GM23338 (cell line): ENCODE measurements at places on chromosomes 11 and 22.

DNA sequence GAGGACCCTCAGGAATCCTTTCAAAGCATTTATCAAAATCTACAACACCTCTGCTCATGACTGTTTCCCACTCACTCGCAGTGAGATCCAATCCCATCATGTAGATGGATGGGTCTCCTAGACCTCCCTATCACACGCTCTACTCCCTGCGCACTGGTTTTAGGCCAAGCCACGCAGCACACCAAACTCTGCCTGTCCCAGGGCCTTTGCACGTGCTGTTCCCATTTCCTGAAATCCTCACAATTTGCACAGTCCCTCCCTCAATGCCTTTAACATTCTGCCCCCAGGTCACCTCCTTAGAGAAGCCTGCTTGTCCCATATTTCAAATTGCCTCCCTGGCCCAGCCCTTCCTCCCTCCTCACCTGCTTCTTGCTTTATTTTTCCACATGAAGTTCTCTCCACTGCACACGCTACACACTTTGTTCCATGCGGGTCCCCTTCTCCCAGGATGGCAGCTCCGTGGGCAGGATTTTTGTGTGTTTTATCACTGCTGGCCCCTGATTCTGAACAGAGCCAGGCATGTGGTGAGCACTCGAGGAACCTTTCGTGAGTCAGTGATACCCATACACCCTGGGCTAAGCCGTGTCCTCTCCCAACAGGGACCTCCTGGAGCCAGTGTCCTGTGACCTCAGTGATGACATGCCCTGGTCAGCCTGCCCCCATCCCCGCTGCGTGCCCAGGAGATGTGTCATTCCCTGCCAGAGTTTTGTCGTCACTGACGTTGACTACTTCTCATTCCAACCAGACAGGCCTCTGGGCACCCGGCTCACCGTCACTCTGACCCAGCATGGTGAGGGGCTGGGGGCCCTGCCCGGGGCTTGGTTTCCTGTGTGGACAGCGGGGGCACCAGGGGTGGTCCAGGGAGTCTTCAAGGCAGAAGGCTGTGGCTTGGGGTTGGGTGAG lies 12.2 kb downstream of the CSF2RB start:
- DNase-seq: no peak

- no peak for DNase-seq
These were observed 78.9 kb downstream of the FLI1 start for GRCh38 chr11:128772814-128773213.

GRCh38 chr11:76164861-76165751 lies 41.2 kb downstream of the WNT11 start:
- no peak for DNase-seq

GRCh38 chr22:25126510-25126909 lies 73.1 kb upstream of the CRYBB3 start:
- DNase-seq: no peak

DNA sequence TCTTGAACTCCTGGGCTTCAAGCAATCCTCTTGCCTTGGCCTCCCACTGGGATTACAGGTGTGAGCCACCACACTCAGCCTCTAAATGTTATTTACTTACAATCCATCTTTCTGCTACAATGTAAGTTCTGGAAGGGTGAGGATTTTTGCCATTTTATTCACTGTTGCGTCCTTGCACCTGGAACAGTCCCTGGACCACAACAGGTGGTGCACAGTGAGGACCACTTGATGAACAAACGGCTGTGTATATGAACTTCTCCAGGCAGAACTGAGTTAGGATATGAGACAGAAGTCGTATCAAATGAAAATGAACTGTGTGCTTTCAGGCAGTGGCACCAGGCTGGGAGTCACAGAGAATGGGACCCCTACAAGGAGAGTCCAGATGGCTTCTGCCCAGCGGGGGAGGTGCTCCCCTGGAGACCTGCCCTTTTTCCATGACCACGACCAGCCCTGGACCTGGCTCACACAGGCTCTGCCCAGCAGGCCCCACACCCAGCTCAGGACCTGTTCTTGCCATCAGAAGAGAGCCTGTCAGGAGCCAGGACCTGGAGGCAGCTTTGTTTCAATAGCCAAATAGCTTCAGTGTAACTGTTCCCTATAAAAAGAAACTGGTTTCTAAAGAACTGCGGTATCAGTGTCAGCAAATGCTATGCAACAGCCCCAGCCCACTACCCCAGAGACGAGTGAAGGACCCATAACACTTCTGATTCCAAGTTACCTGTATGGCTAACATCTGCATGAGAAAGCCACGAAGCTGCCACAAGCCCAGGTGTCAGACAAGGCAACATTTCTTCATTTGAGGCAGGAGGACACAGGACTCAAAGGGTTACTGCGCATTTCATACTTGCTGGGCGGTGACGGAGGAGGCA lies 104.9 kb downstream of the MICAL3 start:
- peak; percentile 48 for DNase-seq

DNA sequence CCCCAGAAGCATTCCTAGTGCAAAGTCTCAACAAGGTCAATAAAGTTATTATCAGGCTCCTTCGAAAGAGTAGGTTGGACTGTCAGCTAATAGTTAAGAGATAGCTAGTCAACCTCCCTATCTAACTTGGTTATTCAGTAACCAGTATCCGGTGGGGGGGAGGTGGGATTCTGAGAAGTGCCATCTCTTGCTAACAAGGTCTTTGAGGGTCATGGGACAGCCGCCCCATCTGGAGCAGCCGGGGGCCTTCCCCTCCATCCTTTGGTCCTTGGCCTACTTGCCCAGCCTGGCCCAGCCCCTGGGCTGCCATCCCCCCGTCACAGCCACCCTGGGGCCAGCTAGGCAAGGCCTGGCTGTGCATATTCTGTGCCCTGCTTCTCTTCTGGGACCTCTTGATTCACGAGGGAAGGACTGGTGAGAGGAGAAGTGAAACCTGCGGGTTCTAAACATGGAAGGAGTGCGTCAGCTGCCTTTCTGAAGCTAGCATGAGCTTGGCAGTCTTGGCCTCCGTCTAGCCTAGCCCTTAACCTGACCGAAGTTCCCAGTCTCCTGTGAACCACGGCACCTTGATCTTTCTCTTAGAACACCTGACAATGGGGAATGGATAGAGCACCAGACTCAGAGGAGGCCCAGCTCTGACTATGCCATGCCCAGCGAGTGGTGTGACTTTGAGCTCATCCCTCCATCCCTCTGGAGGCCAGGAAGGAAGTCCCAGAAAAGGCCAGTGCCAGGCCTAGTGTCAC lies 9.3 kb downstream of the SLC37A2 start:
- DNase-seq: no peak

DNA sequence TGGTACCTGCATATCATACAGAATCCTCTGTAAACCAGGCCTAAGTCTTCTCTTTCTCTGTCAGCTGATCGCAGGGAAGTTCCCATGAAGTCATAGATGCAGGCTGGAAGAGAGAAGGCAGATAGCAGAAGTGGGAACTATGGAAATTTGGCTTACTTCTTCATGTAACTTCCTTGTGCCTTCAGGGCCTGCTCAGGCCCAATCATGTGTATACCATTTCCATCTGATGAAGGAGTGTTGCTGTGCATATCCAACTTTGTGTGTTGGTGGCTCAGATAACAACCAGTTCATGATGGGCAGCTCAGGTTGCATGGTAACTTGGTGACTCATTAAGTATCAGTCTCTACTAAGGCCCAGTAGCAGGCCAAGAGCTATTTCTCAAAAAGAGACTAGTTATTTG lies 53.1 kb upstream of the CEP295 start:
- no peak for DNase-seq

DNA sequence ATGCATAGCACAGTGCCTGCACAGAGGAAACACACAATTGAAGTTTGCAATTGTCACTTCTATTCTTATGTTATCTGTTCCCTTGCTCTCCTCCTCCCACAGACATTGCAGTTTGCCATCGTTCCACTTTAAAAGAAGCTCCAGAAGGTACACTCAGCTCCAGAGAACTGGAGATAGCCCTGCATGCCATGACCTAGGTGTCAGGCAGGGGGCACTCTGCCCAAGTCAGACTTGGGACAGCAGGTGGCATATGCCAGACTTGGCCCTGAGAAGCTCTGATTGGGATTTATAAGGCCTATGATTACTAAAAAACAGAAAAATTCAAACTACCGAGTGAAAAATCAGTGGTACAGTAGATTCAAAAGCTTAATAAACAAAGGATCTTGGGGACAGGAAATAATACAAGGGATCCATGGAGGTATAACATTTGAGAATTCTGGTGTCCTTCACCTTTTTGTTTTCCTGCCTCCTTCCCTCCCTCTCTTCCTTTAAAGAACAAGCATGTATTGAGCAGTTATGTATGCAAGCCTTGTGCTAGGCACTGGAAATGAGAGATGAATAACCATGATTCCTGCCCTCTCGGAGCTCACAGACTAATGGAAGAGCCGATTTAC lies 40.0 kb downstream of the TENM4 start:
- peak; percentile 74 for DNase-seq

GRCh38 chr11:5611627-5612026 lies 13.2 kb upstream of the TRIM34 start:
- peak; percentile 73 for DNase-seq

DNA sequence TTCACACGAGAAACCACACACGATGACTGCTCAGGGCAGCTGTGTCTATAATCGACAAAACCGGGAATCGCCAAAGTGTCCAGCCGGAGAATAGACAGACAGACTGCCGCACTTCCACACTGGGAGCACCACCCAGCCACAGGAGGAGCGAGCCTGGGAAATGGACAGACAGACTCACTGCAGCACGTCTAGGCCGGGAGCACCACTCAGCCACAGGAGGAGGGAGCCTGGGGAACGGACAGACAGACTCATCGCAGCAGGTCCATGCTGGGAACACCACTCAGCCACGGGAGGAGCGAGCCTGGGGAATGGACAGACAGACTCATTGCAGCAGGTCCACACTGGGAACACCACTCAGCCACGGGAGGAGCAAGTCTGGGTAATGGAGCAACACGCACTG lies 137.2 kb downstream of the BRD1 start:
- no peak for DNase-seq

- no peak for DNase-seq
These were observed 108.4 kb downstream of the BLID start for GRCh38 chr11:122007601-122008071.

DNA sequence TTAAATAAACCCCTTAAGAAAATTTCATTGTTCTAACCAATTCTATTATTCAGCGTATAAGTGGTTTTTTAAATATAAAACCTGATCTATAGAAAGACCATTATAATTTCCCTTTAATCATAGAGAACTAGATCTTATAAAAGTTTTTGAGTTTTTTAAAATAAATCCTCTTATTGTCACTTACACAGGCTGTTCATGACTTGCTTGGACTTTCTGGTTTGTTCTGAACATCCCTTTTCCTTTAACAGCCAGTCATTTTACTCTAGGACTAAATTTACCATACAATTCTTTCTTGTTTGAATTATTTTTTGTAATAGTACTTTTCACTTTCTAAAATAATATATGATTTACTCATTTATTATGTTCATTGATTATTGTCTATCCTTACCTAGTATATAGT lies 4.7 kb downstream of the NXPE2 start:
- peak; percentile 41 for DNase-seq

DNA sequence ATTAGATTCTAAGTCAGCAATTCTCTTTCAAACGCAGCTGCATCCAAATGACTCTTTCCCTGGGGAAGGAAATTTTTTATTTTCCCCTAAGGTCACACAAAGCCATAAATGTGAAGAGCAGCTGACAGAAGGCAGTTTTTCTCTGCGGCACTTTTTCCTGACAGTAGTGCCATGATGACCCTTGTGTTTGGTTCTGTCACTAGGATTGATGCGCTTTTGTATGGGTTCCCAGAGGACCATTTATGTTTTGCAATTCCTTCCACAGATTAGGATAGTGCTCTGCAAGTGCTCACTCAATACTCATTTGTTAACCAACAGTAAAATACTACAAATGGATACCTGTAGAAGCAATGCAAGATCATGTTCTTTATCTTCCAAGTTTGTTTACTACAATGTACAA lies 359.6 kb upstream of the CTSC start:
- no peak for DNase-seq

DNA sequence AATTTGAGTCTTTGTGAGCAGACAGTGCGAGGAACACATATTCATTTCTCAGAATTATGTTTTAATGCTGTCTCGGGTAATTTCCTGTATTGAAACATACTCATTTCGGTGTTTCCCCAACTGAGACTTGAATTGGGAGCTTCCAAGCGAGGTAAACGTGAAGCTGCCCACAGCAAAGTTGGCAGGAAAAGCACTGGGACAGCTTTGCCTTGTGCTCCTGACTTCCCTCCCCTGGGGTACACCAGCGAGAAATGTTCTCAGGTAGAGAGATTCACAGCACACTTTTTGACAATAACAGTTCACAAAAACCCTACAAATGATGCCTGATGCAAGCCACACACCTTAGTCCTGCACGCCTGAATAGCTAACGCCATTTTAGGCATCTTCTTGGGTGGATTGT lies 3.1 kb downstream of the HTR3B start:
- DNase-seq: no peak

DNA sequence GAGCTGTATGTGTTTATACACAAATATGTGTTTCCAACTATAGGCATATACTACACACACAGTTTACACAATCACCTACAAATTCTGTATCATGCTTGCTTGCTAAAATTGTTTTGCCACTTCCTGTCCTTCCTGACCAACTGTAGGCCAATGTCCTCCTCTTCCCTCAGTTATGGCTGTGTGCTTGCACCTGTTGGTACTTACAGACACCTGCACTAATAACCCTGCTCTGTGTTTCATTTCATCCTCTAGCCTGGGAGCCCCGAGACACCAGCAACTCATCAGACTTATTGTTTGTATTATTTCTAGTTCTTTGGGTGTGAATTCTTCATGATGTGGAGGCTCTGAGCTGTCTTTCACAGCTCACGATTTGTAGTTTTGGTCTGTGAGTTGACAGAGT lies 1.8 kb upstream of the NCF4 start:
- no peak for DNase-seq

GRCh38 chr11:18692941-18693760 lies 5.4 kb upstream of the TMEM86A start:
- no peak for DNase-seq

GRCh38 chr11:94746721-94747120 lies 21.4 kb upstream of the AMOTL1 start:
- no peak for DNase-seq

GRCh38 chr11:107710301-107710700 lies 1.6 kb downstream of the SLN start:
- no peak for DNase-seq

- no peak for DNase-seq
These were observed 15.2 kb downstream of the ATXN10 start for GRCh38 chr22:45686836-45687235.

DNA sequence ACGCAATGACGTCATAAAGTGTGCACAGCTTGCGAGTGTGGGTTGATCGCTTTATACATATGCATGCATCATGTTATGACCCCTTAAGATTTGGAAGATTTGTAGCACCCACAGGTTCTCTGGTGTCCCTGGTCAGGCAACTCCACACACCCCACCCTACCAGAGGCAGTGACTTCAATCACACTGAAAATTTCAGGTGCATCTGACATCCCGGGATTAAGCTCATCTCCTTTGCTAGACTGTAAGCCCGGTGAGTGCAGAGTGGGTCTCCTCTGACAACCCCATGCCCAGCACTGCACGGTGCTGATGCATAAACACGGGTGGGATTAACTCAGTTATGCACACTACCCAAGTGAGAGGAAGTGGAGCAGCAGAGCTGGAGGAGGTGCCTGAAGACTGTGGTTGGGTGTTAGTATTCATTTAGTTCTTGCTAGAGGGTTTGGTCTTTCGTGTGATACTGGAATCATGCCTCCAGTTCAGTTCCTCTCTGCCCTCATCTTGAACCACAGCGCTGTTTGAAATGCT lies 6.5 kb downstream of the ARSA start:
- DNase-seq: no peak
